ENCODE measurements at places on chromosomes 3 and 15.

DNA sequence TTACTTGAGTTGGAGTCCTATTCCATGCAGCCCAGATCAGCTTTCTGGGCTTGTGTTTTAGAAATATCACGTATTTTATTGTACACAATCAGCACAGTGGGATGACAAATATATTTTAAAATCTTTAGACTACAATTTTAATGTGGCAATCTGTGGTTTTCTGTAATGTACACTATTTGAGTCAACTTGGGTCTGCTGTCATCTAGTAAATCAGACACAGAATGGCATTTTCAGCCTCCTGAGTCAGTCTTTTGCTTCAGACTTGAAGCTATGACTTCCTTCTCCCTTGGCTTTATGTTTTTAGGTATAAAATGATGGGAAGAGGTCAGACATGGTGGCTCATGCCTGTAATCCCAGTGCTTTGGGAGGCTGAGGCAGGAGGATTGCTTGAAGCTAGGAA lies 232.1 kb downstream of the NECTIN3 start:
- no peak for DNase-seq

DNA sequence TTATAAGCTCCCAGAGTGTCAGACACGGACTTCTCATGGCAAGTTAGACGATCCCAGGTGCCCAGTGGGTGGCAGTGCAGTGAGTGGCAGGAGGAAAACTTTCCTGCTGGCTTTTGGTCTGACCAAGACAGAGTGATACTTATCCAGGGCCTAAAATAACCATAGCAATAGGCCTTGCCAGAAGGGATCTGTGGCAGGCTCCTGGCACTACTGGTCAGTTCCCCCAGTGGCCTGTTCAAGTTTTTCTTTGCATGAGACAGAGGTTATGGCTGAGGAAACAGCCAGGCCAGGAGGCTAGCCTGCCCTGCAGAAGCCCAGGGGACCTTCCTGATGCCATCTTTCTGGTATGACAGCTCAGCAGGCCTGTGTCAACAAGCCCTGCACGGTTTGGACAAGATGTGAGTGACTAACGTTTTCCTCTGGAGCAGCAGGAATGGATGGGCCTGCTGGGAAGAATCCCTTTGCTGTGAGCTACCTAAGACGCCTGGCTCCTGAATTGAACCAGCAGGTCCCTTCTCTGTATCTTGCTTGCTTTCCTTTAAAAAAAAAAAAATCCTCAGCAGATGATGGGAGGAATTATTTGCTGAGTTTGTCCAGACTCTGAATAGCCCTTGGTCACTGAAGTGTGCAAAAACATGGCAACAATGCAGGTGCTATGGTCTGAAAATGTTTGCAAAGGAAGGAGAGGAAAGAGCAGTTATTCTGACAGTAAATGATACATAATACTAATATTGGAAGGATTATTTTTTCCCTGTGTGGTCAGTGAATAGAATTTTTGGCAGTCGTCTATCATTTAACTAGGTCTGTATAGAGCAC lies 18.0 kb downstream of the SCG5 start:
- peak; percentile 47 for DNase-seq

DNA sequence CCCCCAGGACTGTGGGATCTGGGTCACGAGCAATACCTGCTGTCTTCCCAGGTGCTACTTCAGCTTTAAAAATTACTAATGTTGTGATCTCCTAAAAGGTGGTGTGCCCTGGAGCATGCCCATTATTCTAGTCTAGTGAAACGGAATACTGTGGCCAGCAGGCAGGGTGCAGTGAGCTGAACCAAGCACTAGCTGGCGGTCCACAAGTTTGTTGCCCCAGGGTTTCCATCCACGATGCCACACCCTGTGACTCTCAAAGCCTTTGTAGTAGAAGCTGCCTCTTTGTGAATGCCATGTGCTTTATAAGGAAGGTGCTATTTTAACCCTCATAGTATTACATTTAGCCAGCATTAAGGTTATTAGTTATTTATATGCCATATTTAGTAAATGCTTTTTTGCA lies 49.1 kb downstream of the PXYLP1 start:
- DNase-seq, result no peak

DNA sequence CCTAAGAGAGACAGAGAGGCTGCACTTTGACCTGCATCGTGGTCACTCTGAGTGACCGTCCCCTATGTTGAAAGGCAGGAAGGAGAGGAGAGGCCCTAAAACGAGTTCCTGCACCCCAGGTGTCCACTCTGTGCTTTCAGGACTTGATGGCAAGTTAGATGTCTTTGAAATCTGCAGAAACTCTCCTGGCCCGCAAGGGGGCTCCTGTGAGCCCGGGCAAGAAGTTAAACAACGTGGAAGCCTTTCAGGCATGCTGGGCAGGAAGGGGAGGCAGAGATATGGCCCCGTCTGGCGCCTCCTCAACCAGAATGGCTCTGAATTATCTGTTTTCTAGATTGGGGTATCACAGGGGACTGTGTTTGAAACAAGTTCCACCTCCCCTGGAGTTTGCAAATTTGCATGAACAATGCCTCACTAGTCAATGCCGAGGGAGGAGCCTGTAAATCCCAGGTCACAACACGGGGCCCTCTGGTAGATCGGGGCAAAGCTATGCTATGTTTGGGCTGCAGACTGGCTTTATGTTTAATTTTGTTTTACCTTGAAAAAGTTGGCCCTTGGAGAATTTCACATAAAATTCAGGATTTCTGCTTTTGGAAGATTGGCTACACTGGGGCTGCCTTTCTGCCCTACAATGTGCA lies 9.8 kb downstream of the CTXND1 start:
- DNase-seq, result peak; percentile 30

- DNase-seq, result no peak
Measured at GRCh38 chr3:177463863-177464262, 266.6 kb upstream of the TBL1XR1 start.

DNA sequence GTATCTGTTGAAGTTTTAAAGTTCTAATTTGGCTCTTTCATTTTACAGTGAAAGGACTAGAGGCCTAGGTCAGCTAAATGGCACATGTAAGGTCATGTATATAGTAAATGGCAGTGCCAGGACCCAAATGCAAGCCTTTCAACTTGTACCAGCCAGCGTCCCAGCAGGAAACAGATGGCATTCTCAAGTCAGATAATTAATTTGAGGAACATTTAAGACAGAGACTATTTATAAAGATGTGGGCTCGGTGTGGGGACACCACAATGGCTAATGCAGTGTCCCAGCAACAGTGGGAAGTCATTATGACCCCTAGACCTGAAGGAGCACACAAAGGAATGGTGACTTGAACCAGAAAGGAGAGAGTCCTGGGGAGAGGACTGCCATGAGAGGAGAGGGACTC lies 6.1 kb downstream of the MINDY4B start:
- no peak for DNase-seq

- no peak for DNase-seq
Measured at GRCh38 chr3:117518364-117518763, 808.8 kb downstream of the TUSC7 start.

DNA sequence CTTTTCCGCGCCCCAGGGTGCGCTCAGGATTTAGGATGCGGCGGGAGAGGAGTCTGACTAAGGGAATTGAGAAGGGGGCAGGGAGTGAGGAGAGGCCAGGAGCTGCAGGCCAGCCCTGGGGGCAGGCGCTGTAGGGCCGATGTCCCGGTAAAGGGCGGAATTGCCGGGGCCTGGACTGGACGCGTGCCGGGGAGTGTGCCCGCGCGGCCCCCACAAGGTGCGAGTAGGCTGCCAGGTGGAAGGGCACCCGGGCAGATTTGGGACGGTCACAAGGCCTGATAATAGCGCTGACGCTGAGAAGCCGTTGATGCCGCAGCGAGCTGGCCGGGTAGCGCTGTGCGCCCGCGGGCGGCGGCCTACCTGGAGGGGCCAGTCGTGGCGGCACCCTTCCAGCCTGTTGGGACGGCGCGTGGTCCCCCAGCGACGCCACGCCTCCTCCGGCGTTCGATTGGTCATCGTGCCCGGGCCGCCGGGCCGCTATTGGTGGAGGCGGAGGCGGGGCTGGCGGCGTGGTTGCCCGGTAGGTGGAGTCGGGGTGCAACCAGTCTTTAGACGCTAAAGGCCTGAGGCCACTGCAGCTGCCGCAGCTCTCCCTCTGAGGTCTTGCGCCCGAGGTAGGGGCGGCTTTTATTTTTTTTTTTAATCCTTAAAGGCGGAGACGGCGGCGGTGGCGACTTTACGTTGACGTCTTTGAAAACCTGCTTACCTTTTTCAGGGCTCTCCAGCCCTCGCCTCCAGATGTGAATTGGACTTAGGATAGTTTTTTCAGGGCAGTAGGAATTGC lies 903 bp downstream of the SLC25A38 start:
- no peak for DNase-seq

GRCh38 chr15:92751528-92751927 lies 96.0 kb upstream of the FAM174B start:
- no peak for DNase-seq

- no peak for DNase-seq
Measured at GRCh38 chr3:56193519-56193918, 274.7 kb downstream of the ERC2 start.

- DNase-seq, result no peak
Measured at GRCh38 chr3:16883057-16883722, 1.6 kb upstream of the PLCL2 start.

DNA sequence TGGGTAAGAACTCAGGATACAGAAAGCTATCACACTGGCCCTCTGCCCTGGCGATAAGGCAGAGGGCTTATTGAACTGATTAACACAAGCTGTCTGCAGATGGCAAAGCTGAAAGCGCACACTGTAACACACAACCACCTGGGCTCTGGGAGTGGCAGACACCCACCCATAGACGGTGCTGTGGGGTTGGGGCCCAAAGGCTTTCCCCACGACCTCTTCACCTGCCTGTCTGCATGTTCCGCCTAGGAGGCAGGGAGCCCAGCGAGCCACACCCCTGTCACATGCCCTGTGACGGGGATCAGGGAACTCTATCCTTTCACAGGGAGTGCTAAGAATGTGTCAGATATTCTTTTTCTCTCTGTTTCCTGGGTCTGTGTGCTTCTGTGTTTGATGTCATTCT lies 12.1 kb upstream of the TFG start:
- no peak for DNase-seq

DNA sequence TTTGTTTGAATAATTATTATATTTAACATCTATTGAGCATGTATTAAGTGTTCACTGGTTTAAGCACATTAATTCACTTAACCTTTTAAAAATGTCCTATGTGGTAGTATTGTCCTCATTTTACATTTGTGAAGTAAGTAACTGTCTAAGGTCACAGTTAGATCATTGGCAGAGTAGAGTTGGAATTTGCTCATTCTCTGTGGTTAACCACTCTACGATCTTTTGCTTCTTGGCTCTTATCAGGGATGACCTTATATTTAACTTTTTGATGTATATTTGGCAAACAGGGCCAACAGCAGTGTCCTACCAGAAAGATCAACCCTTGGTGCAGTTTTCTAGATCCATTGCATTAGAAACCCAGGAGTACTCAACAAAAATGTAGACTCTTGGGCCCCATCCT lies 34.0 kb downstream of the PXK start:
- no peak for DNase-seq

- DNase-seq, result no peak
Measured at GRCh38 chr15:52567871-52568600, 794 bp downstream of the ARPP19 start.

DNA sequence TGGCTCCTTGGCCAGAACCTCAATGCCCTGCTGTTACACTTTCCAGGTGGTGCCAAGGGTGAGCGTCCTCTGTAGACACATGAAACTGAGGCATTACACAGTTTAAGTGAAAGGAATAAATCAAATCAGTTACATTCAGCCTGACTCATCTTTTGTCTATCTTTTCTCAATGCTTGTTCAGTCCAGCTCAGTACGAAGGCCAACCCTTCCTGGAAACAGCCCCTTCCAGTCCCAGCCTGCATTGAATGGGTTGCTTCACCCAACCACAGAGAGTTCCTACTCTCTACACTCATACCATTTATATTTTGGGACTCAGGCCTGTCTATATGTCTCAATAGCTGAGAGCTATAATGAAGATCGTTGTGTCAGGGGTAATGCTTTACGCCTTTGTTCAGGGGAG lies 363.6 kb downstream of the RORA start:
- no peak for DNase-seq

- no peak for DNase-seq
Measured at GRCh38 chr3:197424674-197425484, 126.5 kb upstream of the DLG1 start.

DNA sequence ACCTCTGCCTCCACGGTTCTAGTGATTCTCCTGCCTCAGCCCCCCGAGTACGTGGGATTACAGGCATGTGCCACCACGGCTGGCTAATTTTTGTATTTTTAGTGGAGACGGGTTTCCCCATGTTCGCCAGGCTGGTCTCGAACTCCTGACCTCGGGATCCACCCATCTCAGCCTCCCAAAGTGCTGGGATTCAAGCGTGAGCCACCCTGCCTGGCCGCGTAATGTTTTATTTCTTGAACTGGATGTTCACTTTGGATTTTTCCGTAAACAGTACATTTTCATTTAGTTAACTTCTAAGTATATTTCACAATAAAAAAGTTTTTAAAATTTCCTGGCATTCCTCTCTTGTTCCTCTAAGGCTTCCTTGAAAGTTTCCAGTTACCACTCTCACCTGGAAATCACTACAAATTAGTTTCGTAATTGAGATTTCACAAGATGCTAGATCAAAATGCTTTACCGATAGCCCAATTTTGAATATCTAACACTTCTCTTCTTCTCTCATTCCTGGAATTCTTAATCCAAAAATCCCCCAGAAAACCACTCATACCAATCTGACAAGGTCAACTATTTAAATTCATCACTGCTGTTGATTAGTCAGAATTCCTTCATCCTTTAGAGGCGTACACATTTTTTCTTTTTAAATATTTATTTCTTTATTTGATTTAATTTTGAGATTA lies 44.7 kb upstream of the INO80 start:
- no peak for DNase-seq

- DNase-seq, result no peak
Measured at GRCh38 chr3:127720161-127720823, 47.5 kb downstream of the ABTB1 start.

GRCh38 chr3:123449997-123450604 lies 1.2 kb upstream of the ADCY5 start:
- DNase-seq, result no peak

DNA sequence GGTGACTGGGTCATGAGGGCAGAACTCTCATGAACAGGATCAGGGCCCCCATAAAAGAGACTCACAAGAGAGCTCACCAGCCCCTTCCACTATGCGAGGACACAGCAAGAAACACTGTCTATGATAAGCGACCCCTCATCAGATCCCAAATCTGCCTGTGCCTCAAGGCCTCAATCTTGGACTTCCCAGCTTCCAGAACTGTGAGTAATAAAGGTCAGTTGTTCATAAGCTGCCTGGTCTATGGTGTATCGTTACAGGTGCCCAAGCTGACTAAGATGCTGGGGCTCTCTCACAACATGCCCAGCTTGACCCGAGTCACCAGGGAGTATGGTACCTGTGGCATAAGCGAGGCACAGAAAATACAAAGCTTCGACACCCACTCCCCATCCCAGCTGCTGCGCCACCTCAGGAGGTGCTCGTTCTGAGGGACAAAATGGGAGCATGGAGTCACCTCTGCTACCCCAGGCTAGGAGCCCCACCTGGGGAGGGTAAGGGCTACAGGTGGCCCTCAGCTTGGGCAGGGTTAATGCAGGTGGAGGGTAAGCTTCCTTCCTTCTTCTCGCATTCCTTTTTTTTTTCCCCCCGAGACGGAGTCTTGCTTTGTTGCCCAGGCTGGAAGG lies 234.1 kb downstream of the ADAMTS17 start:
- DNase-seq, result no peak

All from SHP77 (cell line).